ENCODE measurements at places on chromosomes 5 and 9.

DNA sequence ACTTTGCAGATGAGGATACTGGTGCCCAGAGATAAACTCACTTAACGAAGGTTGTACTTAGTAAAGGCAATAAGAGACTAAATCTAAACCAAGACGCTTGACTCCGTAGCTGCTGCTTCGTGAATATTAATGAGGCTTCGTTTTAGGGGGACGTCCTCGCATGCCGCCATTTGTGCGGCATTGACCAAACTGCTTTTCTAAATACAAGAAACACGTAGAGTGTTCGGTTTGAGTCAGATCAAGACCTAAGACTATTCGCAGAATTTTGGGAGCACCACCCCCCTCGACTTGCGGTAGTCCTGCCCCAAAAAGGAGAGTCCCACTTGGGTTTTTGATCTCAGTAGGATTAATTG is 1.1 kb downstream of the NPM1 start:
- DNase-seq: no peak

DNA sequence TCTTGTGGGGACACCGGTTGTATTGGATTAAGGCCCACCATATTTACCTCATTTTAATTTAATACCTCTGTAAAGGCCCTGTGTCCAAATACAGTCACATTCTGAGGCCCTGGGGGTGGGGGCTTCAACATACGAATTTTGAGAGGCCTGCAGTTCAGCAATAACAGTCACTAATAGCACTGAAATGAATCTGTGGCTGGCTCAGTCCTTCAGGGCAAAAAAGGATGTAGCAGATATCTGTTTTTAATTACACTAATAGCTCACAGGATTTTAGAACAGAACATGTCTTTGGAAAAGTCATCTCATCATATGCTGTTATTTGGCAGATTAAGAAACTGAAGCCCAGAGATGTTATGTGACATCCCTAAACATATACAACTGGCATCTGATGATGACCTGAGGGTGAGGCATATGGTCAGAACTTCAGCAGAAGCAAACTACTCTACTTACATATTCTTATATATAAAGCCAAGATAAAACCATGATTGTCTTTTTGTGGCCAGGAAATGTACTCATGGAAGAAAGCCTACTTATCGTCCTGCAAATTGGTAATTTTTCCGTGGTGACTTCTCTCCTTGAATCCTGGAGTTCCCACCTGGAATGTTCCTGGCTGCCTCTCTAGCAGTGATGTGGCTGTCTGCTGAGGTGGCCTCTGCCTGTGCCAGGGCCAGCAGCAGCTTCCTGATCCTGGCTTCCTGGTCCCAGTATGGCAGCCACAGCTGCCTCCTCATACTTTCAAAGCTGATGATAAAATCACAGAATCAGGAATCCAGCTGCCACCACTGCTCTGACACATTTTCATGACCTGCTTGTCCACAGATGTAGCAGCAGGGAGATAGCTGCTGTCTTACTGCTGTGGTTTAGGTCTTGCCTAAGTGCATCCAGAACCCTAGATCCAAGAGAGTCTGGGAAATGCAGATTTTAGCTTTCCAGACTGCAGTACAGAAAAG is 72.1 kb upstream of the ANKRD55 start:
- no peak for DNase-seq

- DNase-seq: no peak
Observed at GRCh38 chr5:65307931-65308330, 173.8 kb downstream of the ADAMTS6 start.

DNA sequence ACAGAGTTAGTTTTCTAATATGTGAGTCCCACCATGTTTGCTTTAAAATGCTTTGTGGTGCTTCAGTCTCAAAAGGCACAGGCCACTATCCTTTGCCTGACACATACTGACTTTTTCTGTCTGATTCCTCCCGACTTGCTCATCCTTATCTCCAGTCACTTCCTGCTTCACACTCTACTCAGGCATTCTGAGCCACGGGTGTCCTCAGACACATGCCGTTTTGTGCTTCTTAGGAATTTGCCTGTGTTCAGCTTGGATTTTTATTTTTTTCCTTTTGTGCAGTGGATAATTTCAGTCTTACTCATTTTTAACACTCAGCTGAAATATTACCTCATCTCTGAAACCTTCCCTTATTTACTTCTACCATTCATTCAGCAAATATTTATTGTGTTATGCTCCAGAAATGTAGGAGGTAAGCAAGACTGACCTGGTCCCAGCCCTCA is 54.1 kb downstream of the MAN2A1 start:
- DNase-seq: peak; percentile 92

DNA sequence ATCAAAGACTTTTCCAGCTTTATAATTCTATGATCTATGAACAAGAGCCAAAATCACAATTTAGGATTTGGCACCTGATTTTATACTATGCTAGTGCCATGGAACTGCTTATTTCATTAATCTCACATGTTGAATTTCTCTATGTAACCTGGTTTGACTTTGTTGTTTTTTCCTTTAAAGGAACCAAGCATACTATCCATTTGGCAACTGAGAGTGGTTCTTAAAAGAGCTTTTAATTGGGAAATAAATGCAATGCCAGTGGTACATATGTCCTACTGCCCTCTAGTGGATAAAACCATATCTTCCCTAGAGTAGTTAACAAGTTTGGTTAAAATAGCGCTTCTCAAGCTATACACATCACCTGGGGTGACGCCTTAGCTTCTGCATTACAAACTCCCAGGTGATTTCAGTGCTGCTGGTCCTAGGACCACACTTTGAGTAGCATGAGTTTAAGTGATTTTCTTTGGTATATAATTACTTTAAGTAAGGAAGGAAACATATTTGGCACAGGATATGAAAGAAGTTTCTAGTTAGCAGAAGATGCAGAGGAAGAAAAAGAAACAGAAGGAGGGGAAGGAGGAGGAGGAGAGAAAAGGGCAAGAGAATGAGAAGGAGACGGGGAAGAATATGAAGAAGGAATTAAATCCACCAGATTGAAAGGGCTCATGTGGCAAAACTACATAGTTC is 56.8 kb downstream of the FGF10 start:
- peak; percentile 67 for DNase-seq

DNA sequence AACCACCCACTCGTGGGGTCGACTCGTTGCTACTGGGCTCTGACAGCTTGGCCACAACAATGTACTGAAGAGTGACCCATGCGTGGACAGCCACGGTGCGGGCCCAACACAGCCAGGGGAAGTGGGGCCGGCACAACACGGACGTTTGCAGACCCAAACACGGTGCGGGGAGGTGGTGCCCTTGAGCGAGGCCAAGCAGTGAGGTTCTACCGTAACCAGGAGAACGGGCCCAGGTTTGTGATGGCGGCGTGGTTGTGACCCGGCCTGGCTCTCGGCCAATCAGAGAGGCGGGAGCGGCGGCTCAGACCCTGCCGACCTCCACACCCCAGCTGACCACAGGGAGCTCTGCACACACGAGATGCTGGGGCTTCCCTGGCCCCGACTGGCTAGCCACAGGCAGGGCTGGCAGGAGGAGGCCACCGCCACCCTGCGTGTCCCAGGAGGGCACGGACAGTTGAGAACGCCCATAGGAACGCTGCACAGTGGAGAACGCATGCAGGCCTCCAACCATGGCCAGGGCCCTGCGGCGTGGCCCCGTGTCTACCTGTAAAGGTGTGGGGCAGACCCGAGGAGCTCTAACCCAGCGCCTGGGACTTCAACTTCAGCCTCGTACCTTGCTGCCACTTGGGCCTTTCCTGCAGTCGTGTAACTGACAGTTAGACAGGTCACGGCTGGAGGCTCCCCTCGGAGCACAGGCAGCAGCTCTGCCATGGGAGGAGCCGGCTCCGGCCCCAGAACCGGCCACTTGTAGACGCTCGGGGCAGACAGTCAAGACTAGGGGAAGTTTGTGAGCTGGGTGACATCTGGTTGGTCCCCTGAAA is 13.7 kb downstream of the BRD3 start:
- no peak for DNase-seq

GRCh38 chr9:19378164-19378563 is 1.9 kb downstream of the RPS6 start:
- no peak for DNase-seq

- peak; percentile 84 for DNase-seq
Observed at GRCh38 chr5:33148076-33148513, 292.7 kb upstream of the TARS1 start.

DNA sequence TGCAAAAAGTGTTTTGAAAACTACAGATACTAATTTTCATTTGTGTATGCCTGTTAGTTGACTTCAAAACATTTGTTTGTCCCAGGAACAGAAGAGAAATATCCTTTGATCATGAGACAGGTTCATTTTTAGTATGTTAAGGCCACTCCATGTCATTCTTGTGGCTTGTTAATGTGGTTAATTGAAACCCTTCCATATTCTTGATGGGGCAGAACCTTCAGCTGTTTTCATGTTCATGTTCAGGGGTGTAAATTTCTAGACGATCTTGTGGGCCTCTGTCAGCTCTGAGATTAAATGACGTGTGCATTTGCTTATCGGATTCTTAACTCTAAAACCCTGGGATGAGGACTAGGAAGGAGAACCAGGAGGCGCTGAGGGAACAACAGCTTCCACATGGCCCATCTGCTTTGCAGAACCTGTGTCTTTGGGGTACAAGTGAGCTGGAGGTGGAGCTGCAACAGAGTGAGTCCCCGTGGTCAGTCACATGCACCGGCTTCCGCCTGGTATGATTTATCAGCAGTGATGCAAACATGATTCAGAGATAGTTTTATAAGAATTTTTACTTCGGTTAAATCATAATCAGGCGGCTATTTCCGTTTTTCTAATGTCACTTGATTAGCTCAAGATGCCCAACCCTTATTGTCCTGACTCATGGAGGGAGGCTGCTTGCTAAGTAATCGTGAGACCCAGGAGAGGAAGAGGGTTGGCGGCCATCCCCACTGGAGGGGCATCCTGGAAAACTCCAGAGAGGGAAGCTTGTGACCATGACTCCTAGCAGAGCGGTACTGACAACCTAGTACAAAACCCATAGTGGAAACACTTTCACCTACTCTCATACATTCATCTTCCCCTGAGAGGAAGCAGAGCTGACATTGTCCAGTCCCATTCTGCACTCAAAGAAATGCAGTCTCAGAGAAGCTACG is 138.4 kb downstream of the C9orf152 start:
- peak; percentile 63 for DNase-seq

DNA sequence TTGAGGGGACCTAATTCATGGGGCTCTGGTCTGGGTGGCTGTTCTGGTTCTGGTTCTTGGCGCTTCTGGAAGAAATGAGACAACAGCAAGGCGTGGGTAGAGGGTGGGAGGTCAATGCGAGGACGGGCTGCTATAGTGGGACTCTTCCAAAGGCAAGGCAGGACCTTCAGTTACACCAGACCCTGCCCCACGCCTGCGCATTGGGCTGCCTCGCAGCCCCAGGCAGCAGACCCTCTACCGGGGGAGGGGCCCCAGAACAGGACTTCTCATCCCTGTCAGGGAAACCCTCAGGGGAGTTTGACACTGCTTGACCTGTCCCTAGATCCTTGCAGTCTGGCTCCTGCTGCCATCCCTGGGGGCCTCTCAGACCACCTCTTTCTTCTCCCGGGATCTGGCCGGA is 18.5 kb downstream of the CCDC69 start:
- DNase-seq: no peak

GRCh38 chr5:170813231-170813630 is 29.7 kb downstream of the GABRP start:
- DNase-seq: no peak

DNA sequence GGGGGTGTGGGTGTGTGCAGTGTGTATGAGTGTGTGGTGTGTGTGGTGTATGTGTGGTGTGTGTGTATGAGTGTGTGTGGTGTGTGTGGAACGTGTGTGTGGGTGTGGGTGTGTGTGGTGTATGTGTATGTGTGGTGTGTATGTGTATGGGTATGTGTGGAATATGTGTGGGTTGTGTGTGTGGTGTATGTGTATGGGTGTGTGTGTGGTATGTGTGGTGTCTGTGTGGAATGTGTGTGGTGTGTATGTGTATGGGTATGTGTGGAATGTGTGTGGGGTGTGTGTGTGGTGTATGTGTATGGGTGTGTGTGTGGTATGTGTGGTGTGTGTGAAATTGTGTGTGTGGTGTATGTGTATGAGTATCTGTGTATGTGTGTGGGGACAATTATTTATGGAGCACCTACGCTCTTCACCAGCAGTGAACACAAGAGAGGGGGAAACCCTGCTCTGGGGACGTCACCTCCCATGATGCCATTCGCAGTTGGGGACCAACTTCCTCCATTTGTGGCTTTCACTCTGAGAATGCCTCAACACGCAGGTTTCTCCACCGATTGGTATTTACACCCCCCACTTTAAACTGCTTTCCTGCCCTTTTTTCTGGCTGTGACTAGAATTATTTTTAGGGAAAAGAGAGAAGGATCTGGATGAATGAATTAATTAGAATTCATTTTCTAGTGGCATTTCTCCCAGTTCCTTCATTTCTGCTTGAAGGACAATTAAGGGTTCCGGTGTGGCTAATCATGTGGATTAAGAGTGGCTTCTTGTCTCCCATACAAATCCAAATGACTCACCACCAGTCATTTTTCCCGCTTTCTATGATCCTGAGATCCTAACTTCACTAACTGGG is 238.1 kb downstream of the ROR2 start:
- DNase-seq: peak; percentile 32

GRCh38 chr5:100899675-100900074 is 3.4 kb downstream of the ST8SIA4 start:
- DNase-seq: no peak

DNA sequence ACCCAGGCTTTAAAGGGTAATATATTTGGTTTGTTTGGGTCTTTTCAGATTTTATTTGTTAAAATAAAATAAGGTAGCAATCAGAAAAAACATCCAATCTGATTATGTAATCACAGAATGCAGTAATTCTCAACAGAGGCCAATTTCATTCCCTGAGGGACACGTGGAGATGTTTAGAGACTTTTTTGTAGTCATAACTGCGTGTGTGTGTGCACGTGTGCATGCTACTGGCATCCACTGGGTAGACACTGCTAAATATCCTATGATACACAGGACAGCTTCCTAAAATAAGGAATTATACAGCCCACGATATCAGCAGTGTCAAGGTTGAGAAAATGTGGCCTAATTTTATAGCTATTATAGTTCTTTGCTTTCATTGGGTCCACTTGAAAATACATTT is 180.8 kb upstream of the KLF9 start:
- no peak for DNase-seq

DNA sequence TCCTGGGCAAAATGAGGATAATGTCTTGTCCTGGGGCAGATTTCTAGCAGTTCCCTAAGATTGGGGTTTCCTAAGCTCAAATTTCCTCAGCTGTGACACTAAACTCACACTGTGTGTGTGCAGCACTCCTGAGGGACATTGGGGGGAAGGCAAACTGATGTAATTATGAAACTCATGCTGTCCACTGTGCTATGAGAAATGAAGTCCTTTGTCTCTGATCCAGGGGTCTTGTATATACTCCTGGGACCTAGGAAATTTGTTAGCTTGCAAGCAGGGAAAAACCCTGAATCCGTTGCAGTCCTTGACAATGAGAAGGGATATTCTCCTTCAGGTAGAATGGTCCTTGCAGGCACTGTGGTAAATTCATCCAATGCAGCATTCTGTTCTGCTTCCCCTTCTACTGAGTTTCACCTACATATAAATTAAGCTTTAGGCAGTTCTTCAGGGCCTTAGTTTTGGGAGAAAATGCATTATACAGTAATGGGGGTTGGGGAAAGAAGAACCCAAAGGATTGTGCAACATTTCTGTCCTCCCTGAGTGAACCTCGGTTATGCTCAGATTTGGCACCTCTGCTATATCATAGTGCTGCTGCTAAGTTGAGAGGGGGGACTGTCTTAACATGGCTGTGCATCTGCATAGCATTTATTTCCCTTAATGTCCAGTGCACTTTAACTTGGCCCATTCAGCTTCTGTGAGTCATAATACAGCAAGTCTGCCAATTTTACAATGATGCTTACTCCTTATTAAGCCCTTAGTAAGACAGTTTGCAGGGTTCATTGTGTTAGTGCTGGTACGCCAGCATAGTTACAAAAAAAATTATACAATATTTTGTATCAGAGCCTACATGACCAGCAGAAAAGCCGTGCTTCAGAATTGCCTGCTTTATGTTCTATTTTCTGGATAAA is 80.2 kb downstream of the PJA2 start:
- peak; percentile 15 for DNase-seq
